Stimulated activated CD4-positive, alpha-beta T cell treated with anti-CD3 and anti-CD28 coated beads, Interleukin-1b, Interleukin-23, amount 100 ng/mL, for 4 hours (primary cell): ENCODE measurements at places on chromosomes 13 and 19.

GRCh38 chr19:47111006-47111621, 2.5 kb downstream of the ZC3H4 start:
- DNase-seq: peak; percentile 41

- no peak for DNase-seq
Measured at GRCh38 chr13:76826527-76826926, 59.7 kb downstream of the KCTD12 start.

- no peak for DNase-seq
Measured at GRCh38 chr19:16896146-16897028, 7.6 kb downstream of the F2RL3 start.

- no peak for DNase-seq
Measured at GRCh38 chr19:18070181-18070580, 16.6 kb downstream of the IL12RB1 start.

- DNase-seq: no peak
Measured at GRCh38 chr13:93680329-93680728, 453.7 kb downstream of the GPC6 start.

GRCh38 chr13:48539550-48539949, 6.7 kb upstream of the RCBTB2 start:
- DNase-seq: no peak

GRCh38 chr13:30873499-30873898, 32.6 kb upstream of the MEDAG start:
- DNase-seq: no peak

- no peak for DNase-seq
Measured at GRCh38 chr19:628168-628567, 5.2 kb downstream of the POLRMT start.

GRCh38 chr13:62721893-62722292, 1306.2 kb upstream of the PCDH20 start:
- no peak for DNase-seq

- no peak for DNase-seq
Measured at GRCh38 chr13:27960362-27961226, 8.5 kb downstream of the CDX2 start.

DNA sequence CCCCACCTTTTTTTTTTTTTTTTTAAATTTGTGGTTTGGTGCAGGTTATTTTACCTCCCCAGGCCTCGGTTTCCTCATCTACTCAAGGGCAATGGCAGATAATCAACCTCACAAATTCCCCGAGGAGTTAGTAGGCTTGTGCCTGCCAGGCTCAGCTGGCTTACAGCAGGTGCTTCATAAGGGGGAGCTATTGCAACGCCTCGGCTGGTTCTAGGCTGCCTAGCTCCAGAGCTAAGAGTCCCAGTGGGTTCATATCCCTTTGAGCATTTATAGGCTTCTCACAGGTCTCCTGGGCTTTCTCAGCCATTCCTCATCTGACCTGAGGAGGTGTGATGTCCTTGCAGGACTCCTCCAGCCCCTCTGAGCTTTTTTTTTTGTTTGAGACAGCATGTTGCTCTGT, 10.6 kb downstream of the BCKDHA start:
- no peak for DNase-seq

GRCh38 chr19:51891193-51891747, 3.5 kb upstream of the ZNF577 start:
- DNase-seq: no peak

DNA sequence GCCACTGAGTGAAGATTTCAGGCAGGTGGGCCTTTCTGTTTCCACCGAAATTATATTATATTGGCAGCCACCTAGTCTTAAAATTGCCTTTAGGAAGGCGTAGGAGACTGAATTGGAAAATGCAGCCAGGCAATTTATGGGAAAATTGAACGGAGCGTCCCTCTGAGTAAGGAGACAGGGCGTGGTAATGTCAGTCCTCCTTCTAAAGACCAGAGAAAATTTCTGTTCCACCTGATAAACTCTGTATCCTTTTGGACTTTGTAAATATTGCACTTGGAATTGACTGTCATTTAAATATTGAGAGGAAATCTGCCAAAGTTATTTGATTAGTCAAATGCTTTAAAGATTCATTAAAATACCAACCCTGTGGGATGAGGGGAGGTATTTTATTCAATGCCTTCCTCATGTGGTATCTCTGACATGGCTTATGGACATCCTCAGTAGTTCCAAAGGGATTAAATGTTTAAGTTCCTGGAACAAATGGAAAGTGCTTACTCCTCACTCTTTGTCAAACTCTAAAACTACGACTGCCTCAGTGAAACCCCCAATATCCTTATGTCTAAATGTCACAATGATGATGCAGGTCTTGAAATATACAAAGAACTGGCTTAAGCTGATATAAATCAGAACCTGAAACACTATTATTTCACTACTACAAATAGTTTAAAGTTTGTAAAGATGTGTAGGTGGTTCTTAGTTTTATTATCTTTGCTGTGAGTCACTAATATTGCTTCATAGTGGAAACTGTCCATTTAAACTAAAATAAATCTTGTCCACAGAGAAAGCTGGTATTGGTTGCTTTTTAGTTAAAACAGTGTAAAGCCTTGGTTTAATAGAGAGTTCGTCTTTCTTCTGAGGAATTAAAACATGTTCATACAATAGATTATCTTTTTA, 203.2 kb downstream of the FGF14 start:
- DNase-seq: no peak
